ENCODE measurements at places on chromosomes 1 and 21.

DNA sequence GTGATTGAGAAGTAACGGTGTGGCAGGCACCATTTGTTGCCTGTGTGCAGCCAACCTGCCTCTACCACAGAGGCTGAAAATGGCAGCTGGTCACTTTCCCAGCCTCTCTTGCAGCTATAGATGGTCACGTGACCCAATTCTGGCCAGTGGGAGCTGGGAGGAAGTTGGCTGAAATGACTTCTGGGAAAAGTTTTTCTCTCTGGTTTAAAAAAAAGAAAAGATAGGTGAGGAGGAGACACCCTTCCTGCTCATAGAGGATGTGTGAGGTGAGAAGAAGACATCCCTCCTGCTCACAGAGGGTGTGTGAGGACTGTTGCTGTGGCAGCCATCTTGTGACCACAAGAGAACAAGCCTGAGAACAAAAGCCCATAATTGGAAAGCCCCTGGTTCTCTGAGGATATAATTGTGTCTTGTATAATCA is 122.8 kb downstream of the SYF2 start:
- DNase-seq = no peak

GRCh38 chr1:8822373-8823294 is 5.2 kb upstream of the RERE start:
- no peak for DNase-seq

GRCh38 chr1:50704126-50704525 is 255.9 kb downstream of the FAF1 start:
- DNase-seq = peak; percentile 24

DNA sequence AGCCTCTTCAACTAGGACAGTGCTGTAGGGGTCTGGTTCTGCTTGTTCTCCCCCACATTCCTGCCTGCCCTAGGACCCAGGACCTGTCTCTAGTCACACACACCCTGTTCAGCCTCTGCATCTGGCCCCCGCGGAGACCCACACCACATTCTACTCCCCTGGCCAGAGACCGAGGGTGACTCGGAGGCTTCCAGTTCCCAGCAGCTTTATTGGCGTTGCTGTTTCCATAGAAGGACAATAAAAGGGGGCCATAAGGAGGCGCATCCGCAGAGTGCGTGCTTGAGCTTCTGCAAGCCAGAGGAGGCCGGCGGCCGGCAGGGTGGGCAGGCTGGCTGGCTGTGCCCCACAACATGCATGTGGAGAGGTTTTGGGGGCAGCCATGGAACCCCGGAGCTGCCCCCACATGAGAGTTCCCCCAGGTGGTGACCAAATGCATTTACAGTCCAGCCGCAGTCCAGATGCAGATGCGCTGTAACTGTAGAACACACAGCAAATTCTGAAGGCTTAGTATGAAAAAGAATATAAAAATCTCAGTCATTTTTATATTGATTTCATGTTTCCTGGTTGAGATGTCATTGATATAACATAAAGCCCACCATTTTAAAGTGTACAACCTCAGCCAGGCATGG is 52.4 kb downstream of the PDE9A start:
- DNase-seq = no peak

DNA sequence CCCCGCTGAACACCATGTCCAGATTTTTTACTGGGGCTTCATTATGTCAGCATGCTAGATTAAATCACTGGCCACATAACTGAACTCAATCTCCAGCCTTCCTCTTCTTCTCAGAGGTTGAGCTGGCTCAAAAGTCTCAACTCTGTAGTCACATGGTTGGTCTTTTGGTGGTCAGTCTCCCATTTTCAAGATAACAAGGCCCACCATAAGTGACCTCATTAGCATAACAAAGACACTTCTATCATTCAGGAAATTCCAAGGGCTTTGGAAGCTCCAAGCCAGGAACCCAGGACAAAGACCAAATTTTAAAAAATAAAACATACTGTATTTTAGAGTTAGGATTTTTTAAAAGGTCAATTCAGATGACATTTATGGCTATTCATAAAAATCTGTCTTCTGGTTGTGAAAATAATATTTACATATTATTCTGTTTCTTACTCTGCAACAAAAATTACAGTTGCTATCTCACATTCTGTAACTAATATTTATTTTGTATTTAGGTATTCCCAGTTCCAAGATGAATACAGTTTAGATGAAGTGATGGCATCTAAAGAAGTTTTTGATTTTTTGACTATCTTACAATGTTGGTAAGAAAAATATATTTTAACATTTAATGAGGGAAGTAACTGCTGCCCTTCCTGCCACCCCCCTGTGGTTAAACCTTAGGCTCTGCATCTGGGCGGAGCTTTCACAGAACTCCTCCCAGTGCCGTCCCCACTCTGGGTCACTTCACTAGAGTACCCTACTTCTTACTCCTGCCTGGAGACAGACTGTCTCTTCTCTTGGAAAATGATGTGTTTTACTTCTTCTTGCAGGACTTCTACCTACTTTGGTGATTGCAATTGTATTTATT is 49.3 kb downstream of the SCP2 start:
- no peak for DNase-seq

DNA sequence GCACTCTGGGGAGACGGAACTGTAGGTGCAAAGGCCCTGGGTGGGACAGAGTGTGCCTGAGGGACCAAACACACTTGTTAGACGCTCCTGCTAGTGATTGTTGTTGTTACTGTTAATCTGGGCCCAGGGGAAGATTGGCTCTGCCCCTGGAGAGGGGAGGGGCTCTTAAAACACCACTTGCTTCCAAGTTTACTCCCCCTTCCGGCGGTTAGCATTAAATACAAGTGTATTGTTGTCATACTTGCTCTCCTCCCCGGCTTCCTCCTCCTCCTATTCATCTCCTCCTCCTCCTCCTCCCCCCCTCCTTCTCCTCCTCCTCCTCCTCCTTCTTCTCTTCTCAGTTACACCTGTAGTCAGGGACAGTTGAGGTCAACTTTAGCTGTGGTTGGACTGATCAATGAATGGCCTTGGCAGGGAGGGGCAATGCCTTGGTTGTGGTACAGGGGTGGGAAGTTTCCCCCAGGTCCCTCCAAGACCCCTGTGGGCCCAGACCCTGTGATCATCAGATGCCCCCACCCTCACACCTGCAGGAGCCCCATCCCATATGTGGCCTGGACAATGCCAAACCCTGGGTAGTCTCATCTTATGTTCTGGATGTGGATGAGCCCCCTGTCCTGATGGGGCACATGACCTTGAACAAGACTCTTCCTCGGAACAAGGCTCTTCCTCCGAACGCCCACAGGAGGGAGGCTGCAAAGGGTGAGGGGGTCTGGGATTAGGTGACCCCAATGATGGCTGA is 217.3 kb downstream of the PTPRU start:
- DNase-seq = peak; percentile 40

DNA sequence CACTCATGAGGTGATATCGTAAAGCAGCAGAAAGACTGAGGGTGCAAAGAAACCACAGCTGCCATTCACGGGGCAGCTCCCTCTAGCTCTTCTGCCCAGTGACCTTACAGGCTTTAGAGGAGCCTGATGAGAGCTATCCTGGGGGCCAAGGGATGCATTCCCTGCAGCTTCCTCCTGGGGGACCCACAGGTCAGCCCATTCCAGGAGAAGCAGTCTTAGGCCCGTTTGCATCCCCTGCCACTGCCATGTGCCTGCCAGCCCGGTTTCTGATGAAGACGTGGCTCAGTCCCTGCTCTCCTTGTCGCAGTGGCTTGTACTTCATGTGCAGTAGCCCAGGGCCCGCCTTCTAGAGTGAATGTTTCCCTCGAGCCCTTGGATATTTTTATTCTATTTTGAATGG is 22.8 kb downstream of the ATP5PO start:
- DNase-seq = no peak

DNA sequence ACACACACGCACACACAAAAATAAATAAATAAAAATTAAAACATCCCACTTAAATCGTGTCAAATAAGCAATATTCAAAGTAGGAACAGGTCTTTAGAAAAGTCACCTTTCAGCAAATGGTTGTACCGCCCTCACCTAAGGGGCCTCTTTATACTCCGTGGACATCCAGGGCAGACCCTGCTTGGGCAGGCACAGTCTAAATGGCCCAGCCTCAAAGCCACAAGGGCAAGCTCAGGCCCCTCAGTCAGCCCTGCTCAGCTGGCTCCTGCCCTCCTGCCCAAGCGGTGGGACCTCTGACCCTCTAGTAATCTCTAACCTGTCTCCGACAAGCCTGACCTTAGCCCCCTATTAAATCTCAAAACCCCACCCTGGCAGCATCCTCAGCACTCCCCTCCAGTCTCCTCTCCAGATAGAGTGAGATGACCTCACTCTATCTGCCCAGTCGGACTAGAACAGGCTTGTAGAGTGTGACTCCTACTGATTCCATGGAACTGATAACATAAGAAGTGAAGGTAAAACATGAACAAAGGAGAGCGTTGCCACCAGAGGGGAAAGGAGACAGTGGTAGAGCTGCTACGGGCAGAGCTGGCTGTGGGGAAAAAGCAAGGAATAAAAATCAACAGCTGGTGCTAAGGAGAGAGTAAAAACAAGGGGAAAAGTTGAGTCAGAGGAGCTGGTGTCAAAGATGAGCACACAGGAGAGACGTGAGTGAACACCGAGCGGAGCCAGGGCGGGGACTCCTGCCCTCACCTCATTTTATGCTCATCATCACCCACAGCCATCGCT is 36.0 kb downstream of the SIPA1L2 start:
- no peak for DNase-seq

DNA sequence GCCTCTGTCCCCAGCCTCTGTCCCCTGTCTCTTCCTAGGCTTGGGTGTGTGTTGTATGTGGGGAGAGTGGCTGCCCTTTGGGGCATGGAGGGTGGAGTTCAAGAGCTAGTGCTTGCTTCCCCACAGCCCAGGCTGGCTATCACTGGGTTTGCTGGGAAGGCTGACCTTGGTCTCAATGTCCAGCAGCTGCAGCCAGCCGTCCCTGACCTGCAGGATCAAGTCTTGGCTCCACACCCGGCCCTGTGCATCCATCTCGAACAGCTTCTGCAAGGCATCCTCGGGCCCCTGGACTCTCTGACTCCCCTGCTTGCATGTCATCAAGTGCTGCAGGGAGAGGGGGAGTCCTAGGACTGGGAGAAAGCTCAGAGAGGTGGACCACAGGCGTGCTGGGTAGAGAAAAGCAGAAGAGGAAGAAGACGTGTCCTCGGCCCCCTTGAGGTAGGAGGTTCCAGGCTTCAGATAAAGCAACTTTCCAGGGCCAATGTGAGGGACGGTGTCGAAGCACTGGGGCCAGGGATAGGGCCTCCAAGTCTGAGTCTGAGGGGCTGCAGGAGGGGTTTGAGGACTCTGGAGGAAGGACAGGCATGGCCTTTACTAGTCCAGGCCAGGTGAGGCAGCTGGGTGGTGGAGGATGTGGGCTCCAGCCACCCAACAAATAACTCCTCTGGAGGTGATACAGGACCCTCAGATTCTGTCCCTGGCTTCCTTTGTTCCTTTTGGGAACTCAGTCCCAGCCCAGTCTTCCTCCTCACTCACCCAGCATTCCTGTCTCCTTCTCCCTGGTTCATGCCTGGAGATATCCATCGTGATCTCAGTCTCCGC is 4.0 kb downstream of the EPS8L3 start:
- DNase-seq = no peak

- no peak for DNase-seq
These were observed 208.4 kb downstream of the MATN1 start for GRCh38 chr1:30514945-30515344.

GRCh38 chr1:112454316-112454715 is 54.4 kb upstream of the WNT2B start:
- no peak for DNase-seq

GRCh38 chr1:200379940-200380588 is 29.8 kb downstream of the ZNF281 start:
- DNase-seq = no peak

DNA sequence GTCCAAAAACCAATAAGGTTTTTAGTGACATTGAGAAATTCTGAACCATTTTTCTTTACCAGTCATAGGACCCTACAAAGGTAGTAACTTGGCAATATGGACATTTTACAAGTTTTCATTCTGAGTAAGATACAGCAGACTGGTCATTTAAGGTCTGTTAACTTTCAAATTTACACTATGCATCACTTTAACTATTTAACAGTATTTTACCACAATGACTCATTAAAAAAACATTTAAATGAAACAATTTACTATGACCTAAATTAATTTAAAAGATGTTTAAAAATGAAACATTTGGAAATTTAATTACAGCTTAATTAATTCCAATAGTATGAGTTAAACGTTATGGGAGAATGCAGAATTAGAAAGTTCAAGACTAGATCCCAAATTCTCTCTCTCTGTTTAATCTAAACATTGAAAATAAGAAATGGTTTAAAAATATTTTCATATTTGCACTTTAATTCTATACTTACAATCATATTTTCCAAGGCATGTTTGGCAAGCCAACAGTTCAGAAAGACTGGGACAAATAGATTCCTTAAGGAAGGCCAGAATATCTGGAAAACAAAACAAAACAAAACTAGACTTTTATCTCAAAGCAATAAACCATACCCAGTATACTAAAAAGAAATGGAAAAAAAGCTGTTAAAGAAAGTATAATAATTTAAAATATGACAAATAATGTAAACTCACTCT is 140.9 kb downstream of the KCNT2 start:
- DNase-seq = no peak

GRCh38 chr1:65092691-65093090 is 55.3 kb upstream of the AK4 start:
- no peak for DNase-seq

GRCh38 chr1:157551694-157552693 is at the start of gene FCRL5:
FCRL5 (minus strand) TSS chr1:157552515; CDS start chr1:157552362, 153 bp downstream.
- DNase-seq = no peak

- DNase-seq = no peak
These were observed 67.0 kb downstream of the ST3GAL3 start for GRCh38 chr1:43774359-43774758.

Data from GM19239 (cell line).